DMS79 treated with DMSO at 0.1 percent for 48 hours (cell line): ENCODE measurements at places on chromosomes 7 and 10.

DNA sequence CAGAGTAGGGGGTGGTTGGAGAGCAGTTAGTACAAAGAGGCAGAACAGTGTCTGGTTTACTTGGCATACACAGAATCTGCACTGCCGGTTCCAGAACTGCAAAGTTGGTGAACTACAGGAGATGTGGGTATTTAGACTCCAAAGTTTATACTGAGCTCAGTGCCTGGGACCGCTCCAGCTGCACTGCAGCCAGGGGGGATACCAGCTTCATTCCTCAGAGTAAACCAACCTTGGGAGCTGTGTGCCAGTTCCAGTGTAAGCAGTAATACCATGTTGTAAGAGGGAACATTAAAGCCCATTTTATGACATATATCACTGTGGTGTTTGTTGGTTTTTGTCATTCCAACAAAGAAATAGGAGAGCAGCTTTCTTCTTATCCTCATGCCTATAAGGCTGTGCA lies 23.4 kb downstream of the LOXL4 start:
- no peak for DNase-seq

GRCh38 chr7:326809-327232 lies 36.9 kb downstream of the FOXL3 start:
- DNase-seq, result peak; percentile 2

- no peak for DNase-seq
Observed at GRCh38 chr7:66741-67140, 125.6 kb upstream of the FAM20C start.

DNA sequence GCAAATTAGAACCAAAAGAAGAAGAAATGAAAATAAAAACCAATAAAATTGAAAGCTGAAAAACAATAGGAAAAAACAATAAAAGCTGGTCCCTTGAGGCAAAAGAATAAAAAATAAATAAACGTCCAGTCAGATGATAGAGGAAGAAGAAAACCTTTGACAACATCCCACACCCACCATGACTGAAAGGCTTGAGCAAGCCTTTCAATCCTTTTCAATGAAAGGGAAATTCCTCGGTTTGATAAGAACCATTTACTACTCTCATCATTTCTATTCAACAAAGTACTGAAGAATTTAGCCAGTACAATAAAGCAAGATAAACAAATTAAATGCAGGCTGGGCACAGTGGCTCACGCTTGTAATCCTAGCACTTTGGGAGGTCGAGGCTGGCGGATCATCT lies 3.8 kb downstream of the SLC25A40 start:
- no peak for DNase-seq
